Activated T-helper 2 cell treated with anti-CD3 and anti-CD28 coated beads, Interferon-gamma antibody, Interleukin-2, Interleukin-4, amounts not matched to agents 10 μg/mL and 5 μg/mL and 100 μg/mL, durations not matched to agents 14 hours and 24 hours and 36 hours (primary cell): ENCODE measurements at places on chromosomes 12 and 14. TPM values are rescaled to one million over a fixed set of nuclear protein-coding genes. Genes with fewer than 3 reads are reported as not detected.

DNA sequence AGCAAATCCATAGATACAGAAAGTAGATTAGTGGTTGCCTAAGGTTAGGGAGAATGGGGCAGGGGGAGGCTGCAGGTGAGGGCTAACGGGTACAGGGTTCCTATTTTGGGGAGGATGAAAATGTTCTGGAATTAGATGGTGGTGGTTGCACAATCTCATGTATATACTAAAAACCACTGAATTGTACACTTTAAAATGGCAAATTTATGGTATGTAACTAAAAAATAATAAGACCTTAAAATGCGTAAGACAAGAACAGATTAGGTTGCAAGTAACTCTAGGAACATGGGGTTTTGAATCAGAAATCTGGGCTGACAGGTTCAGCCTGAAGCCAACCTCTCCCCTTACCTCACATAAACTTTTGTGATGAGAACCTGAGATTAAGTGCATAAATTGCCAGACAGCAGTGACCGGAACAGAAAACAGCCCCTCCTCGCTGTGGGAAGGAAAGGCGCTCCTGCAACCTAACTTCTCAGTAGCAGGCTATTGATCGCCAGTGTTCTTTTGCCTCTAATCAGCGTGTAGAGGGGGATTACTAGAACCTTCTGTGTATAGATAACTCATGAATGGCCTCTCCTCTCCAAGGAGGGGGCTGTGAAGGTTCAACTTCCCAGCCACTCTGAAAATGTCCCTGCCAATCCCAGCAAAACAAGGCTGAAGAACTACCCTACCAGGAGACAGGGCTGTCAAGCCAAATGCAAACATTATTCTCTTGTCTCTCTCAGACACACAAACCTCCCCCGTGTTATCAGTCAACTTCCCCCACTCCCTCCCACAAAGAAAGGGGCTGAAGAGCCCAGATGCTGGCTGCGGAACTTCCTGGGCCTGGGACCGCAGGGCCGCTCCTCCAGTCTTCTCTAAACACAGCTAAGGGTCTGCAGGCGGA is 1.9 kb downstream of the SSH1 start:
- peaks cover 55% of the 10 kb centered on the region for H3K4me1 ChIP-seq
- peak overlapping the region; percentile 83 for H3K4me3 ChIP-seq
- no peaks in the 10 kb centered on the region for H3K27me3 ChIP-seq
- peaks cover 45% of the 10 kb centered on the region for H3K36me3 ChIP-seq
- DNase-seq = no peak
- peak overlapping the region; percentile 84 for H3K27ac ChIP-seq

Gene SHMT2
- 295 and 307 TPM in 2 replicates for total RNA-seq

GRCh38 chr12:11762723-11763326 is 113.4 kb downstream of the ETV6 start:
- peaks cover 54% of the 10 kb centered on the region for H3K4me1 ChIP-seq
- no peaks in the 10 kb centered on the region for H3K27me3 ChIP-seq
- no peak overlapping the region for H3K4me3 ChIP-seq
- peaks cover 57% of the 10 kb centered on the region for H3K36me3 ChIP-seq
- H3K27ac ChIP-seq = peak overlapping the region; percentile 50
- no peak for DNase-seq

- no peak overlapping the region for H3K27ac ChIP-seq
- no peak overlapping the region for H3K4me3 ChIP-seq
- H3K4me1 ChIP-seq = no peaks in the 10 kb centered on the region
- no peaks in the 10 kb centered on the region for H3K27me3 ChIP-seq
Observed at GRCh38 chr12:109449845-109450532, 27.1 kb downstream of the KCTD10 start.

GRCh38 chr12:22858849-22859570 is 234.0 kb downstream of the ETNK1 start:
- no peaks in the 10 kb centered on the region for H3K4me1 ChIP-seq
- no peak for DNase-seq
- no peaks in the 10 kb centered on the region for H3K27me3 ChIP-seq
- H3K4me3 ChIP-seq = no peak overlapping the region
- H3K27ac ChIP-seq = no peak overlapping the region
- no peaks in the 10 kb centered on the region for H3K36me3 ChIP-seq
